Activated naive CD4-positive, alpha-beta T cell treated with anti-CD3 and anti-CD28 coated beads, Interleukin-2, amount 50 U/mL, for 72 hours (primary cell): ENCODE measurements at places on chromosomes 3 and 15. TPM values are rescaled to one million over a fixed set of nuclear protein-coding genes. Genes with fewer than 3 reads are reported as not detected.

Gene IDH2
- 242 TPM for total RNA-seq

Gene APBA2
- total RNA-seq, result 16.4 TPM

DNA sequence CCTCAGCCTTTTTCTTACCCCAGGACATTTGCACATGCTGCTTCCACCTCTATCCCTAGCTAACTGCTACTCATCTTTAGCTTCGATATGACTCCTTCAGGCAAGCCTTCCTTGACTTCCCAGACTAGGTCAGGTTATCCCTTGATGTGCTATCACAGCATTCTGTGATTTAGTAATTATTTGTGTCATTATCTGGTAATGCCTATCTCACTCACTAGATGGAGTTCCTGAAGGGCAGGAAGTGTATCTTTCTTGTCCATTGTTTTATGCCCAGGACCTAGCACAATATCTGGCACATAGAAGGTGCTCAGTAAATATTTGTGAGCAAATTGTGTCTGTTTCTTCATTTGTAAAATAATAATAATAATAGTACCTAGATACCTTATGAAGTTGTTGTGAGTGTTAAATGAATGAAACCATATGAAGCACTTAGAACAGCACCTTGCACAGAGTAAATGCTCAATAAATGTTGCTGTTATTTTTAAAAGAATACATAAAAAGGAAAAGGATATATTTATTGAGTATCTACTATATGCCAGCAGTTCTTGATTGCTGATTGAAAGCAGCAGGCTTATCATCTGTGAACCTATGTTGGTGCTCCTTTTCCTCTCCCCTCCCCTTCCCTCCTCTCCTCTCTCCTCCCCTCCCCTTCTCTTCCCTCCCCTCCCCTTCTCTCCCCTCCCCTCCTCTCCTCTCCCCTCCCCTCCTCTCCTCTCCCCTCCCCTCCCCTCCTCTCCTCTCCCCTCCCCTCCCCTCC lies 31.5 kb downstream of the SQOR start:
- no peak for DNase-seq

GRCh38 chr3:128426128-128426921 lies 40.4 kb downstream of the DNAJB8 start:
- peak; percentile 78 for DNase-seq

DNA sequence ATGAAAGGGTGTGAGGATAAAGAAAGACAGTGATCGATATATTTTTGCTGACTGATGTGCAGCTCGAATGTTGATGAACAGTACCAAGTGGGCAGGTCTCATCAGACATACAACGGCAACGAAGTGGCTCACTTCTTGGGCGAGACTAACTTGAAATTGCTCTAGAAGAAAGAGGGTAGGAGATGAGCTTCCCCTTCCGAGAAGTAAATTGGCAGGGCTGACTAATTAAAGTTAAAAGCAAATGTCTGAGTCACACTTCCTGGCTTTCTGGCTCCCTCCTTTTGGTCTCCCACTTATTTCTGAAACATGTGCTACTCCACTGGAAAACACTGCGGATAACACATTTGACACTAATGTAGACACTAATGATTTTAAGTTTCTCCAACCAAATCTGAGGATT lies 228.3 kb downstream of the ABHD5 start:
- DNase-seq, result no peak

- DNase-seq, result no peak
Observed at GRCh38 chr3:133447750-133448477, 48.1 kb downstream of the BFSP2 start.

DNA sequence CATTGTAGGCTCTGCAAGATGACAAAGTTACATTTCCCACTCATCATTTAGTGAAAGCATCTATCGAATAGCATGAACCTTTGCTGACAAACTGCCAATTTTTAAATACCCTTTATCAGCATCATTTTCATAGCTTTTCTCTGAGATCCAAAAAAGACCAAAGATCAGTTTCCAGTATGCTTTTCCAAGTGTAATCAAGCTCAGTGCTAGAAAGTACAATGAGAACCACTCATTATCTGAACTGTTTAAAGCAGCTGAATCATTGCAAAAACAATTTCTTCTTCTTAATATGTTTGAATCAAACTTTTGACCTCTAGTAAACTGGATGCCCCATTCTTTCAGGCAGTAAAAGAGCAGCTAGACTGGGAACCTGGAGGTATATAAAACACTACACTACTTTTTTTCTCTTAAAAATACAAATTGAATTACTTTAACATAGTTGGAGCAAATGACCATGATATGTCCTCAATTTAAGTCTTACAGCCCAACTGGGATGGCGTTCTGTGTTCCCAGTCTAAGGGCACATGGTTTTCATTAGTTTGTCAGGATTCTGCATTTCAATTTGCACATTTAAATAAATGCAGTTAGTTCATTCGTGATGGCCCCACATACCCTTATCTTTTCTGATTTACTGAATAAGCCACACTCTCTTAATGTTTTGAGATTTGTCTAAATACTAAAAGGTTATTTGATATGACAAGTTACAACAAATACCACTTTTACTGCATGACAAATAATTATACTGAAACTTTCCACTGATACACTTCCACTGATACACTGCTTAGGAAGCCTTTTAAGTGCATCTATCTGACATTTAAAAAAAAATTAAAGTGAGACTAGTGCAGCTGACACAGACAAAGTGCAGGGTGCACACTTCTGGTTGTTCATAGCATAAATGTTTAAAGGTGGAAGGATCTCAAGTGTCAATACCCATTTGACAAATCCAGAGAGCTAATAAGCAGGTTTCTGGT lies 146.0 kb upstream of the FRMD4B start:
- no peak for DNase-seq
